ENCODE measurements at places on chromosomes 2 and 18.

DNA sequence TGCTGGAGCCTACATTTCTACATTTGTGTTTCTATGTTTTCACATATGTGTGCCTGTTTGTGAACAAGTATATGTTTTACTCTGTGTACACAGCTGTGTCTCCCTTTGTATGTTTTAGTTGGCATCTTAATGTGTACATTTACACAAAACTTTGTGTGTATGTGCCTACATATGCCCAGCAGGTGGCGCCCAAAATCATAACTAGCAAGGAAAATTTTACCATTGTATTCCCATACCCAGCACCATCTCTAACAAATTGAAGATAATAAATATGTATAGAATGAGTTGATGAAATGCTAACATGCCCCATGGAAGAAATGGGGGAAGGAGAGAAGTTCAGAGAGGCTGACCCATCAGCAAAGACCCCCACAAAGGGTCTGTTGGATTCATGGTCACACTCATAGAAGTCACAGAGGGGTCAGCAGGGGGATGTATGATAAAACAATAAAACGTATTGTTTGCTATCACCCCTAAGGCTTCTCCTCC is 48.1 kb downstream of the PKDCC start:
- DNase-seq: peak; percentile 51

DNA sequence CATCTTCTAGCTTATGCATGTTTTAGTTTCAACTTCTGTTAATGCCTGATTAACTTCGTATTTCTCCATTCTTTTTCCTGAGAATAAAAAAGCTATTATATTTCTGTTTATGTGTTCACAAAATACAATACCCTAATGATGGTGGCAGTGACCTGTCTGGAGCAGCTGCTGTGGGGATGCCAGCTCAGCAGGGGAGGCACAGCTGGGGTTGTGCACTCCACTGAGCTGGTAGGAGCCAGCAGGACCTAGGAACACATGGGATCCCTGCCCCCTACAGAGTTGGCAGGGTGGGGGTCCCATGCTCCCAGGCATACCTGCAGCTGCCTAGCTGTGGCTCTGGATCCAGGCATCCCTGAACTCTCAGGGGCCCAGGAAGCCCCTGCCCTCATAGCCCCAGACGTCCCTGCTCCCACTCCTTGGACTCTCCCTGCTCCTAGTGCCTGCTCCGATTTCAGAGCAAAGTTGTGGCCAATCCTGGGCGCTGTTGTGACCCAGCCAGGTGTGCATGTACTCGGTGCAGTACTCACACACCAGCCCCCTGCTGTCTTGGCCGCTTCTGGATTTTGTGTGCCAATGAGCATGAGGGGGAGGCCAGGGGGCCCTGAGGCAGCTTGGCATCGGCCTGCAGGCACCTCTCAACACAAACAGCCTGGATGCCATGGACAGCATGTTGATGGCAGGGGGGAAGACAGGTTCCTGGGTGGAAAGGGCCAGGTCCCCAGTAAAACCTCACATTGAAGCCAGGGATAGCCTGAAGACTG is 546.0 kb downstream of the ZNF804A start:
- no peak for DNase-seq

DNA sequence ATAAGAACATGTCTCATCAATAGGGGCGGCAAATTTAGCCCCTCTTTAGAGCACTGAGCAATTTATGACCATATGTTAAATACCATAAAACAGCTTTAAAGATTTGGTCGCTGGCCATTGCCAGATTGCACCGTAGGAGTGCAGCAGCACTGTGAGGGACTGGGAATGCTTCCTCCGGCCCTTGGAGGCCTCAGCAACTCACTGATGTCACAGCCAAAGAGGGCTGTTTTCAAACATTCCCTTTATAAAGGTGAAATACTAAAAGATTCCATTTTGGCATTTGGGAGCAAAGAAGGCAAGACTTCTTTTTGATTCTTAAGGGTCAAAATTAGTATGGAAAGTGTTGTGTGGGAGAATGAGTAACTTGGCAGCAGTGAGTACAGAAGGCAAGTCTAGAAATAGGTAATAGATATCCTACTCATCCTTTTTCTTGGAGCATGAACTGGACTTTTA is 63.7 kb downstream of the BABAM2 start:
- no peak for DNase-seq

- DNase-seq: no peak
Observed at GRCh38 chr18:49639643-49640391, 78.0 kb downstream of the LIPG start.

- no peak for DNase-seq
Observed at GRCh38 chr2:74261204-74261864, 62.9 kb downstream of the MTHFD2 start.

DNA sequence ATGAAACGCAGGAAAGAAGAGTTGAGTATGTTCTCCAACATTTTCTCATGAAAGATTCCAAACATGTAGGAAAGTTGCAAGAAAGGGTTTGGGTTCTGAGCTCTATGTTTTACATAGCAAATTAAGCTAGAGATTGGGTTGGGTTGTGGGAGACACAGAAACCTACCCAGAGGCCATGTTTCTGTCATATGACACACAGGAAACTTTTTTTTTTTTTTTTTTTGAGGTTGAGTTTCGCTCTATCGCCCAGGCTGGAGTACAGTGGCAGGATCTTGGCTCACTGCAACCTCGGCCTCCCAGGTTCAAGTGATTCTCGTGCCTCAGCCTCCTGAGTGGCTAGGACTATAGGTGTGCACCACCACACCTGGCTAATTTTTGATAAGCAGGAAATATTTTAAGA is 57.6 kb downstream of the DOCK10 start:
- DNase-seq: no peak

DNA sequence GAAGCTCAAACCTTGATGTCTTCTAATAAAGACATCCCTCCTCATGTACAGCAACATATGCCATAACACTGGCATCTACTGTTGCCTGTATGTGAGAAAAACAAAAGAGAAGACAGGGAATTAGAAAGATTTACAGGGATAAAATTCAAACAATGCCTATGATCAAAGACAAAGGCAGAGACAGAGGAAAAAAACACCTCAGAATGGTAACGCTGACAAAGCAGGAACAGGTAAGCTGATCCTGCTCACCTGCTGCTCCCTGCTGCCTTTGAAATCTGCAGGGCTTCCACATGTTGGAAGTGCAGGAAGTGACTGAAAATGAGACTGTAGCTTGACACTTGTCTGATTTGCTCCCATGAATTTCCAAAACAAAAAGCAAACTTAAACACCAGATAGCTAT is 90.2 kb upstream of the DNAJC10 start:
- peak; percentile 84 for DNase-seq

- no peak for DNase-seq
Observed at GRCh38 chr2:162746310-162746709, 92.3 kb downstream of the KCNH7 start.

GRCh38 chr2:44949329-44950151 is 8.0 kb downstream of the SIX3 start:
- no peak for DNase-seq

DNA sequence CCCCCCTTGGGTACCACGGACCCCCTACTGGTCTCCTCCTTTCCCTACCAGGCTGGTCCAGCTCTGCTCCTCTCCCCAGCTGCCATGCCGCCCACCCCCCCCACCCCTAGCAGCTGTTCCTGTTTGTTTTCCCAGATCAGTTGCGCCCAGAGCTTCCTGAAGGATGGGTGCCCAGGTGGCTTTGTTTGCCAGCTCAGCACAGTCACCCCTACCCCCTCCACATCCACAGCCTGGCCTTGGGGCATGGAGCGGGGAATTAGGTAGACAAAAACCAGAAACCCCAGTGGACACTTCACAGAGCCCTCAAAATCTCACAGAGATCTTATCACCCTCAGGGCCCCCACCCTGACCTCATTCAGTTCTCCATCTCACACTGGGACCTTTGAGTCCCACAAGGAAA is 3.7 kb upstream of the CRYBA2 start:
- DNase-seq: peak; percentile 65

DNA sequence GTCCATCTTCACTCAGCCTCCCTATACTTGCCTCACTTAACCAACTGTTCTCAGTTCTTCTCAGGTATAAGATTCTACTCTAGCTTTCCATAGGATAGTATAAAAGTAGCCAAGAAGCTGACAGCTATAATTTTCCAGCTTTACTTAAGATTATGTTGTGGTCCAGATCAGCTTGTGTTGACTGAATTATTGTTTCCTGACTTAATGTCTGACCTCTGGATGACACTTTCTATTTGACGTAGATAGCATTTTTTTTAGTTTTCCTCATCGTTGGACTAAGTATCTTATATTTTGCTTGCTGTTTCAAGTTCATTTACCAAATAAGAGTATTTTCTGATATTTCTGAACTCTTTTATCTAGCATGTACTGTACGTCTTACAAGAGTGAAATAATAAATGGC is 1272.5 kb upstream of the CDH2 start:
- no peak for DNase-seq

DNA sequence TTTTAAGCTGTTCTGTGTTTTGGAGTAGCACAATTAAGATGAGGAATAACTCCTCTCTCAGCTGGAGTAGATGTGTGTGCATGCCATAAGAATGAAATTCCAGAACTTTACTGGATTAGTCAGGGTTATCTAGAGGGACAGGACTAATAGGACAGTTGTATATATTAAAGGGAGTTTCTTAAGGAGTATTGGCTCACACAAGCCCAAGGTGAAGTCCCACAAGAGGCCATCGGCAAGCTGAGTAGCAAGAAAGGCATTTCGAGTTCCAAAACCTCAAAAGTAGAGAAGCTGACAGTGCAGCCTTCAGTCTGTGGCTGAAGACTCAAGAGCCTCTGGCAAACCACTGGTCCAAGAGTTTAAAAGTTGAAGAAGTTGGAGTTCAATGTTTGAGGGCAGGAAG is 113.7 kb downstream of the RIT2 start:
- no peak for DNase-seq

DNA sequence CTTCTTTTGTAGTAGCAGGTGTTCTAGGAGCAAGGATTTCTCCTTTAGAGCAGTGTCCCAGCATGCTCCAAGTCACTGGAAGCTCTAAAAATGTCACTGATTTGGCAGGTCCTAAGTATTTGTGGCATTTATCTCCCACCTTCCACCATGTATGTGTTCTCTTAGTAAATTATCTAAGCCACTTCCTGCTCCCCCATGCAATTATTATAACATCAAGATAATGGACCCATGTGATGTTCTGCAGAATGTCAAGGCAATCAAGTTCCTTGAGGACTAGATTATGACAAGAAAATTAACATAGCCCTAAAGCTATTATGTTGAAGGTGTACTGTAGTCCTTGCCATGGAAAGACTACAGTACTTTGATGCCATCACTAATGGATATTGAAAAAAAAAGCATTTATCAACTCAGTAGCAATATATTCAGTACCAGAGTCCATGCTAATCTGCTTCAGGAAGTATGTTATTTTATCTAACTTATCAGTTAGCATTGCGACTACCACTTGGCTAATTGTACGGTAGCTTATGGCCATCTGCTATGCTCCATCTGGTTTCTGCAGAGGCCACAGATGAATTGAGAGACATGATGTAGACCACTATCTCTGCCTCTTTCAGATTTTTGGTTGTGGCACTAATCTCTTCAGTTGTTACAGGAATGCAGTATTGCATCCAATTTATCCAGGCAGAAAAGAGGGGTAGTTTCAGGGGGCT is 56.7 kb downstream of the GPR39 start:
- no peak for DNase-seq

DNA sequence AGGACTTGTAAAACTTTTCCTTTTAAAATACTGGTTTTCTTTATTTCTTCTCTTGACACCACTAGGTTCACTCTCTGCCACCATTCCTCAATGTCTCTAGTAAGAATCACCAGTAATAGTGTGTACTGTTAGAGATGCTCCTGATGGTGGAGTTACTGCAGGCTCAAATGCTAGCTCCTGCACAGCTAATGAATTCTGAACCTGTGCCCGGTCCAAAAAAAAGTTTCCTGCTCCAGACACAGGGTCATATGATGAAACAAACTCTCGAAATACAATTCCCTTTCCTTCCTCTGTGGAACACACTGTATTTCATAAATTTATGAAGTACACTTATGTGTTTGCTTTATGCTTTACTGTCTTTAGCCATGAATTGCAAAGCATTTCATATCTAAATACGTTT is 19.2 kb downstream of the PMS1 start:
- no peak for DNase-seq

DNA sequence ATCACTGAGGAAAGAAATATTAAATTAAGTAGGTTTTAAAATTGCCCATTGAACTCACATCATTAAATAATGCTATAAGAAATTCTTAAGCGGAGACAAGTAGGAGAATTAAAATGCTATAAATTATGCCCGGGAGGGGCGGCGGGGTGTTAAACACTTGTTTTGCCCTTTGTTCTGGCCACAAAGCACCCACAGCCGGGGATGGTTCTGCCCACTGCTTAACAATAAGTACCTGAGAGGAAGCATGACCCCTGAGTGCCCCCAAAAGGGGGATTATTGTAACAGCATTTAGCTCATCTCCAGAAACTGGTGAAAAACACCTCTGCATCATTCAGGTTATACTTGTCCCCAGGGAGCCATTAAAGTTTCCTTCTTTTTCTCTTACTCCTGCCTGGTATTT is 332.7 kb upstream of the POU3F3 start:
- DNase-seq: peak; percentile 53

- DNase-seq: no peak
Observed at GRCh38 chr2:9657731-9658130, 26.9 kb upstream of the YWHAQ start.

- no peak for DNase-seq
Observed at GRCh38 chr2:215831296-215831913, 181.9 kb downstream of the MREG start.

GRCh38 chr2:191907091-191907490 is 60.2 kb upstream of the CAVIN2 start:
- DNase-seq: no peak

- no peak for DNase-seq
Observed at GRCh38 chr2:13607139-13607538, 890.4 kb downstream of the TRIB2 start.

GRCh38 chr2:227411990-227412350 is 24.2 kb upstream of the SCYGR1 start:
- DNase-seq: no peak

DNA sequence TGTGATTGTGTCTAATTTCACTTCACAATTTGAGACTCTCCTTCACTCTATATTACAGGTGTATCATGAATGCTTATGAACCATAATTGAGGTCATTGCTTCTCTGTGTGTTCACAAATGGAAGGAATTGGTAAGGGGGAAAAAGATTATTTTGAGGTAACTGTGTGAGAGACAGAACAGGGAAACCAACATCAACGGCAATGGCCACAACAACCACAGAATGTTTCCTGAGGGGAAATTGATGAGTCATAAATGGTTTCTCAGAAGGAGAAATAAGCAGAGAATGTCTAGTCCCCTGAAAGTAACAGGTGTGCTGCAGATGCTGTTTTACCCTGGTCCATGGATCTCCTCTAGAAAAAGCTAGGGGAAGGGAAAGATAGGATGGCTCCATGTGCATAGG is 361.2 kb upstream of the GALNT5 start:
- DNase-seq: no peak

GRCh38 chr2:195570329-195570728 is 86.7 kb upstream of the SLC39A10 start:
- DNase-seq: no peak

GRCh38 chr18:49279487-49279886 is 181.0 kb downstream of the DYM start:
- DNase-seq: no peak

DNA sequence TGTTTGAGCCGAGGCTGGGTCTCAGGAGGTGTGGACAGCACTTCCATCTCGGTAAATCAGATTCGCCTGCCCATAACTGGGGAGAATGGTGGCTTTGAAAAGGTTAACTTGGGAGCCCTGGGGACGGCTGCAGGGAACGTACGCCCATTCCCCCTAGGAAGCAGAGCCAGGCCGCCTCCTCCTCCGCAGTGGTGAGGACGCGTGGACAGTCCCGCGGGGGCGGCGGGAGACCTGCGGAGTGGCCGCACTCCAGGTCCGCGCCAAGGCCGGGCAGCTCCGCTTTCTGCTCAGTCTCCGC is 845 bp upstream of the MYCN start:
- no peak for DNase-seq

All from NCI-H1417 treated with DMSO at 0.1 percent for 48 hours (cell line).